Stimulated activated CD8-positive, alpha-beta memory T cell treated with anti-CD3 and anti-CD28 coated beads, Interleukin-15, amount 100 ng/mL, for 24 hours (primary cell): ENCODE measurements at places on chromosomes 7 and 10.

- no peak for DNase-seq
Observed at GRCh38 chr10:10977978-10978377, 39.7 kb upstream of the CELF2 start.

DNA sequence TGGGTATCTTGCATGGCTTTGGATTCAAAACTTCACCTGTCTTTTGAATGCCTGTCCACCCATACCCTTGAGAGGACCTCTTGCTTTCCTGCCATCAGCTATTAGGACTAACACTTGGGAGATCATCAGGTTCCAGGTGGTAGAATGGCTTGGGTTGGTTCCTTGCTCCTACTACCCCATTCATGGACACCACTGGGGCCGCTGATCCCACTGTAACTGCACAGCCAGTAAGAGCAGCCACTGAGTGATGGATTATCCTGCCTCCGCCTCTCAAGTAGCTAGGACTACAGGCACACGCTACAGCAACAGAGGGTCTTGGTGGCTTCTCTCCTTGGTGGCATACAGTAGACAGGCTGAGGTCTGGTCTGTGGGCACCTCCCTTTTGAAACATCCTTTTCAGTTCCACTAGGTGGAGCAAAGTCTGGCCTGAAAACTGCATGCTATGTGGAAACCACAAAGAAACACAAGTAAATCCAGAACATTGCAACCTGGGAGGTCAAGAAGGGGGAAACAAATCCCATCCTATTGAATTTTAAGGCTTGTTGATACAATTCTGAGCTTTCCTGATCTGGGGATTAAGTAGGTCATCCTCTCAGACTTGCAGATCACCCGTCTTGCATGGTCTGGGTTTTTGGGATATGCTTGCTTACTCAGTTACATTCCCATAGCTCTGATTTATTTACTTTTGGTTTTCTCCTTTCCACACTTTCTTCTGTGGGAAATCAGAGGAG, 9.4 kb downstream of the WBP1L start:
- no peak for DNase-seq

DNA sequence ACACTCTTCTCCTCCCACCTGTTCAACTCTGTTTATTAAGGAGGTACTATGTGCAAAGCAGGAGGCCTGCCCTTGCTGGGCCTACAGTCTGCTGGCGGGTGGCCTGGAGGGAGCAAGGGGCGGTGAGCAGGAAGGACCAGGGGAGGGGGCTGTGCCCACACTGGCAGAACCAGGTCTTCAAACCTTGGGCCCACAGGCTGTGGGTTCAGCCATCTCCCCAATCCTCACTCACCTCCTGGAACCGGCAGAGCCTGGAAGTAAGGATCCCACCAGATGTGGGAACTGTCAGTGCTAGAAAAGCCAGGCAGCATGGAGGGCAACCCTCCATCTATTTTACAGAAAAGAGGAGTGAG, 50.8 kb downstream of the CAMK2B start:
- no peak for DNase-seq

- no peak for DNase-seq
Observed at GRCh38 chr7:105493923-105494315, 28.2 kb downstream of the PUS7 start.

GRCh38 chr10:70563230-70563629, 39.3 kb downstream of the PRF1 start:
- DNase-seq = no peak

DNA sequence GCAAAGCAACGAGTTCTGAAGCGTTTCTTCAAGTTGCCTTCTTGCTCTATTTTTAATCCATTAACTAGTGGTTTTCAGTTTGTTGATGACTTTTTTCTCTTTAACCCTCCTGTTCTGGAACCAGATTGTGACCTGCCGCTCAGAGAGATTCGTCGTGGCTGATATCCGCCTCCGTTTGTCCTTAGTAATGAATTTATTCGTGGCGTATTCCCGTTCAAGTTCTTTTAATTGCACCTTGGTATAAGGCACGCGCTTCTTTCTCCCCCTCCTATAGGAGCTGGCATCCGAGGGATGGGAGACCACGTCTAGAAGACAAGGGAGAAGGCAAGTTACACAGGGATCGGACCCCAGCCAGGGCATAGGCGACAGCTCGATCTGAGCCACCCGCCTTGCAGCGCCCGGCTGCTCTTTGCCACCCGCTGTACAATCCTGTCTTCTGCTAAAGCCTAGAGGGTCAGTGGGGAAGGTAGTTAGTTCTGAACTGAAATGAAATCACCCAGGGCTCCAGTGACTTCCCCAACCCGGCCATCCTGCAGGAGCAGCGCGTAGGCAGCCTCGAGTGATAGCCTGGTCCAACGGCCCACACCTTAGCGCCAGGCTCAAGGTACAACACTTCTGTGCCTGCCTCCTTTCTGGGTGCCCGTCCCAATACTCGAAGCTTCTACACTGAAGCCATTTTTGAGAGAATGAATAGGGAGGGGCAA, 1.6 kb downstream of the HOXA13 start:
- DNase-seq = no peak

DNA sequence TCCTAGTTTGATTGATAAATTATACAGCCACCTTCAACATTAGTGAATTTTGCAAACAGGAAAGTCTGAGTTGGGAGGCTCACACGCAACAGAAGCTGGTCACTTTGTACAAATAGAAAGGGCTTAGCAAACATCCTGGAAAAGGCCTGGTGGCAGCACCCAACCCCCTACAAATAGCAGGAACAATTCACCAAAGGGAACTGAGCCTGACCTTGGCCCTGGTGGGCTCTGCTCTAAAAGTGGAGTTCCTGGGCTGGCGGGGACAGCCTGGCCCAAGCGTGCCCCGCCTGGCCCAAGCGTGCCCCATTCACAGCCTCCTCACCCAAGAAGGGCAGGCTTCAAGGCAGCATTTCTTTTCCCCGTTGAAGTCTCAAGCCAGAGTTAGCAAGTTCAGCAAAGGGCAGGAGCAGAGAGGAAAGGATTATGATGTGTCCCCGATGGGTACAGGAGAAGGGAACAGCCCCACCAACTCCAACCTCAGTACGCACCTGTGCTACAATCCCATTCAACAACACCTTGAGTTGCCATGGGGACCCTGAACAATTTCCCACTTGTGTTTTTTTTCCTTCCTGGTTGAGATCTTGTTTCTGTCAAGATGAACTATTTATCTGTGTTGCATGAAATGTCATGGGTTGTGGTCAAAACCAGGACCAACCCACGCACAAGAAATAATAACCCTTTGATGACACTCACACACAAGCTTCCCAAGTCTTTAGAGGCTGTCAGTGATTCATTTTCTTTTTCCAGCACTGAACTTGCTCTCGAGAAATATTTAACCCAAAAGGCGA, 43.4 kb downstream of the RGS10 start:
- DNase-seq = no peak

DNA sequence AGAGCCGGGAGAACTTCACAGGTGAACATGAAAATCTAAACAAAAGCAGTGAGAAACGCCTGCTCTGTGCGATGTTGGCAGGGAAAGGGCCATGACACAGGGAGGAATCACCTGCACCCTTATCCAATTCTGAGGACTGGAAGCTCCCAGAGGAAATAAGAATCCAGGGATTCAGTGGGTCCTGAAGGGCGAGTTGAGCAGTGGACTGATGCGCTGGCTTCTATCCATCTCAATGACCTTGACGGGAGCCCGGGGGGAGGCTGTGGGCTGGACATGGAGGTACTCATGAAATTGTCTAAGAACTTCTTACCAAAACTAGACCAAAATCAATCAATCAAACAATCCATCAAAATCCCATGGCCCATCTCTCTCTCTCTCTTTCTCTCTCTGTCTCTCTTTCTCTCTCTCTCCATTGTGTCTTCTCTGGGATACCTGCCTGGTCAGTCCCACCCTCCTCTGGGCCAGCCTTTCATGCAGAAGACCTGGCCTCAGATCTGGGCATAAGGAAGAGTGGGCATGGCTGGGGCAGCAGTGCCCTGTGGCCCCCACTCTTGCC, 7.2 kb downstream of the CPXM2 start:
- no peak for DNase-seq

GRCh38 chr10:89283936-89284475, 17.8 kb upstream of the IFIT2 start:
- no peak for DNase-seq

- DNase-seq = no peak
Observed at GRCh38 chr7:105589356-105590077, 8.2 kb upstream of the EFCAB10 start.

DNA sequence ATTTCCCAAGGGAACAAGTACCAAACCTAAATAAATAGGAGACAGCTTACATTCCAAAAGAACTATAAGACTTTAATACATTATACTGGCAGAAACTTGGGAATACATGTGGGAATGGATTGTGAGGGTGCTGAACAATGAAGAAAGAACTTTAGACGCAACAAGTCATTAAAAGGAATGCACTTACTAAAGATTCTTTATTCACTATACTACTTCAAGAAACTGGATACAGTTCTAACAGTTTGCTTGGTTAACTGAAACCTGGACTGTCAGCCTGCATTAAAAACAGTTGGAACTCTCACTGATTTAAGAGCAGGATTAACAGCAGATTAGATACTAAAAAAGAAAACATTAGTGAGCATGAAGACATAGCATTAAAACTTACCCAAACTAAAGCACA, 12.0 kb downstream of the CACUL1 start:
- no peak for DNase-seq

DNA sequence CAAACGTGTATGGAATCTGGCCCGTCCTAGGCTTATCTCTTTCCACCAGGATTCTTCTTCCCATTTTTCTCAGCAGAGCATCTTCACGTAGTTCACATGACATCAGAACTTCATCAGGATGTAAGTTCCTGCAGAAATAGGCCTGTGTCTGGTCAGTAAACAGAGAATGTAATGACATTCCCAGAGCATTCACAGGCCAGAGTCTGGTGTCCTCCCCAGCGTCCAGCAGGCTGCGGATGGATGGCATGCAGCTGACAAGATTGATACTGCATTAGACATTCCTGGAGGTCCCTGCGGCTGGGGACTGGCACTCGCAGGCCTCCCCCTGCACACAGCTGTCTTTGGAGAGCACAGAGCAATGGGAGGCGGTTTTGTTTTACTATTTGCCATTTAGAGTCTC, 28.7 kb downstream of the MGMT start:
- no peak for DNase-seq

- no peak for DNase-seq
Observed at GRCh38 chr10:29323367-29323766, 34.5 kb downstream of the LYZL1 start.

GRCh38 chr10:31749981-31750840, 178.4 kb downstream of the ARHGAP12 start:
- DNase-seq = no peak

DNA sequence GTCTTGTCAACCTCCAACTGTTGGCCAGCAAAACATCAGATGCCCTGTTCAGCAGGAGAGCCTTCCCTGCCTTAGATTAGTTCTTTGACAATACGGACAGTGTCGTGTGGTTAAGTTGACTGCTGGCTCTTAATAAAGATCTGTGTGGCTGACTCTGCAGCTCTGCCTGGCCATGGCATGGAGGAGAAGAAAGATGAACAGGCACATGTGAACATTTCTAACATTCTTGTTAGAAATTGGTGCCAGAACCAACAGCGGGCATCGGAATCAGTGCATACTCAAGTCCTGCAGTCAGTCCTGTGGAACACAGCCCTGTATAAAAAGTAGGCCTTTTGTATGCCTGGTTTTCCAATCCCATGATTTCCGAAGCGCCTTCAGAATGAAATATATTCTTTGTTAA, 455.6 kb downstream of the POM121L12 start:
- DNase-seq = no peak

- no peak for DNase-seq
Observed at GRCh38 chr7:70884440-70884764, 247.5 kb upstream of the GALNT17 start.
